ENCODE measurements at places on chromosomes 2 and 18. TPM values are rescaled to one million over a fixed set of nuclear protein-coding genes. Genes with fewer than 3 reads are reported as not detected.

ANKRD30BL gene
- 0.20 TPM for total RNA-seq

- no peak for DNase-seq
These were observed 806.3 kb upstream of the GCFC2 start for GRCh38 chr2:76516861-76517573.

PLCD4 gene
- 0.54 TPM for total RNA-seq

RAD51AP2 gene
- total RNA-seq = not detected

RAB6C gene
- total RNA-seq = not detected

GRCh38 chr2:158610059-158610458, 153.3 kb downstream of the PKP4 start:
- DNase-seq = no peak

GRCh38 chr18:22494771-22495170, 77.1 kb upstream of the CTAGE1 start:
- no peak for DNase-seq

DSG2 gene
- total RNA-seq = 0.25 TPM

CTDP1 gene
- 41.6 TPM for total RNA-seq

- no peak for DNase-seq
These were observed 134.2 kb upstream of the HNRNPA3 start for GRCh38 chr2:177078416-177078815.

DNA sequence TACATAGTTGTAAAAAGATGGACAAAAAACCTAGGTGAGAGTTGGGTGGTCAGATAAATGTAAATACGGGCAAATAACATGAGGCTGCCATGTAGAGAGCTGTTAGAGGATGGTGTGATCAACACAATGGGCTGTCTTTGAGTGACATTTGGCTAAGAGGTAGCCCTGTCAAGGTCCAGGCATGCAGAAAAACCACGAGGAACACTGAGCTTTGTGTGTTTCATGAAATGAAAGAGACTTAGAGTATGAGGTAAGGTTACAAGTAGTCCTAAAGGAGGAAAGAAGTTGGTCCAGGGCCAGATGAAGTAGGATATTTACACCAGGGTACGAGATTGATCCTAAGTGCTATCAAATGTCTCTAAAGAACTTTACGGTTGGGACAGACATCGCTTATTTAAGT, 160.9 kb downstream of the RDH14 start:
- no peak for DNase-seq

DNA sequence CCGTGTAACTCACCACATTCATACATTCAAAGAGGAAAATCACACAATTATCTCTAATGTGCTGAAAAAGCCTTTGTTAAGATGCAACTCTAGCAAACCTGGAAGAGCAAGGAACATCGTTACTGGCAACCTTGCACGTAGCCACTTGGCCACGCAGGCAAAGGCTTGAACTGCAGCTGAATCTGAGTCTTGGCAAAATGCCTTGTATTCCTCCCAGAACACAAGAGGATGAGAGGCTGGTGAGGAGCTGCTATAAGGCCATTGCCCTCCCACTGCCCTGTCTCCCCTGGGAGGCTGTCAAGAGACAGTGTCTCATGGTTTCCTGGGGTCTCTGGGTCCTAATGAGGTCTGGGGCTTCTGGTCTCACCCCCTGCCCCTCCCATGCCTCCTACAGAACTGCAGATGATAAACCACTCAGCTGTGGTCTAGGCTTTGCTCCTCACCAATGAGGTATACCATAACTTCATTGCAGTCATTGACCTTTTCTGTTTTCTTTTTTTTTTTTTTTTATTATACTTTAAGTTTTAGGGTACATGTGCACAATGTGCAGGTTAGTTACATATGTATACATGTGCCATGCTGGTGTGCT, 141.4 kb downstream of the SPP2 start:
- DNase-seq = no peak

SLC38A11 gene
- not detected for total RNA-seq

GRCh38 chr2:5538772-5539171, 153.4 kb upstream of the SOX11 start:
- no peak for DNase-seq

GRCh38 chr2:24337890-24338289, 22.4 kb downstream of the ITSN2 start:
- DNase-seq = no peak

- DNase-seq = no peak
These were observed 20.4 kb downstream of the KDSR start for GRCh38 chr18:63346480-63347183.

GRCh38 chr18:68152770-68153169, 562.1 kb downstream of the TMX3 start:
- DNase-seq = no peak

PIEZO2 gene
- total RNA-seq = not detected
